ENCODE measurements at places on chromosomes 16 and 17.

DNA sequence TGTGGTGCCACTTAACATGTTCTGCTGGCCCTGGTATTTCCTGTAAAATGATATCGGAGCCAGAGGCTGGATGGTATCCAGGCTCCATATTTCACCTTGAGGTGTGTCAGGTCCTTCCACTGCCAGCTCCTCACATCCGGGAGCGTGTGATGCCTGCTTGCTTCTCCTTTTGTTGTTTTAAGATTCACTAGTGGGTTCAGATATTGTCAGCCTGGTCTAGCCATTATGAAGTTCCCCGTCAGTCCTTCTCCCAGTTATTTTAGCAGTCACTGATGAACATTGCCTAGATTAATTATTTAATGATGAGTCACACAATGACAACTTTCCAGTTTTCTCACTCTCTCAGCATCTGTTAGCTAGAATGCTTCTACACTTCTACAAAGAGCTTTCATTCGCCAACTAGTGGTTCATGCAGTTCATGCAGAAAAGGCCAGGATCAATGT lies 11.3 kb downstream of the DNAAF1 start:
- no peak for DNase-seq

GRCh38 chr16:4094127-4094773 lies 22.0 kb downstream of the ADCY9 start:
- DNase-seq: no peak

DNA sequence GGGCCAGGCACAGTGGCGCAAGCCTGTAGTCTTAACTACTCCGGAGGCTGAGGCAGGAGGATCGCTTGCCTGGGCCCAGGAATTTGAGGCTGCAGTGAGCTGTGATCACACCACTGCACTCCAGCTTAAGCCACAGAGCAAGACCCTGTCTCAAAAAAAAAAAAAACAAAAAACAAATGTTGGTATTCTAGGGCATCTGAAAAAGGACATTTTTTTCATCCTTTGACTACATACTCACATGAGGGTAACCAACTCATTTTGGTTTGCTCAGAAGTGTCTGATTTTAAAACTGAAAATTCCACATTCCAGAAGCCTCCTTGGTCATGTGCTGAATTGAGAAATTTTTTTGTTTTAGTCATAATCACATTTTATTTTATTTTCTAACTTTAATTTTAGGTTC lies 12.7 kb upstream of the C16orf82 start:
- no peak for DNase-seq

GRCh38 chr17:83083368-83084201 lies 4.2 kb downstream of the METRNL start:
- peak; percentile 68 for DNase-seq

- DNase-seq: no peak
Measured at GRCh38 chr17:69336580-69336979, 9.6 kb upstream of the ABCA5 start.

GRCh38 chr16:57889111-57889510 lies 81.8 kb downstream of the CNGB1 start:
- no peak for DNase-seq

DNA sequence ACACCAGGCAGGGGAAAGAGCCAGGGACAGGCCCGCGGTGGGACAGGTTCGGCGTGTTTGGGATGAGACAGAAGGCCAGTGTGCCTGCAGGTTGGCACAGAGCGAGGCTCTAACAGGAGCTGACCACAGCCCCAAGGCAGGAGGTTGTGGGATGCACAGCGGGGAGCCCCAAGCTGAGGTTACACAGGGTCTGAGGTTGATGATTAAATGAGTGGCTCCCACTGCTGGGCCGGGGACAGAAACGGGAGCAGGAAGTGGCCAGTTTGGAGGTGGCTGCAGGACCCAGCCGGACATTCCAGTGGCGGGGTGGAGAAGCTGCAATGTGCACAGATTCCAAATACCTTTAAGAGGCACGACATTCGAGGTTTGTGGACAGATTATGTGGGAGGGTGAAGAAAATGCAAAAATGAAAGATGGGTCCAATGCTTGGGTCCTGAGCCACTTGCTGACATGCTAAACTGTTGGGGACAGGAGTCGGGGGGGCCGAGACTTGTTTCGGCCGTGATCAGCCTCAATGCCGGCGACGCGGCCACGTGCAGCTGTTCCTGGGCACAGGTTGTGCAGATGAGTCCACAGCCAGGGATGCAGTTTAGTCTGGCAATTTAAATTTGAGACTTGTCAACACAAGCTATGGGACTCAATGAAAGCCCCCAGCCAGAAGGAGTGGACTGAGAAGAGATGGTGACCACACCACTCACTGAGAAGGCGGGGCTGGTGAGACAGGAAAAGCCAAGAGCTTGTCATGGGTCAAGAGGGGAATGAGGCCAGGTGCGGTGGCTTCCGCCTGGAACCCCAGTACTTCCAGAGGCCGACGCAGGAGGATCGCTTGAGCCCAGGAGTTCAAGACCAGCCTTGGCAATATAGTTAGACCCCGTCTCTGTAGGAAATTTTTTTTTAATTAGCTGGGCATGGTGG lies 8.7 kb downstream of the ENPP7 start:
- DNase-seq: no peak

DNA sequence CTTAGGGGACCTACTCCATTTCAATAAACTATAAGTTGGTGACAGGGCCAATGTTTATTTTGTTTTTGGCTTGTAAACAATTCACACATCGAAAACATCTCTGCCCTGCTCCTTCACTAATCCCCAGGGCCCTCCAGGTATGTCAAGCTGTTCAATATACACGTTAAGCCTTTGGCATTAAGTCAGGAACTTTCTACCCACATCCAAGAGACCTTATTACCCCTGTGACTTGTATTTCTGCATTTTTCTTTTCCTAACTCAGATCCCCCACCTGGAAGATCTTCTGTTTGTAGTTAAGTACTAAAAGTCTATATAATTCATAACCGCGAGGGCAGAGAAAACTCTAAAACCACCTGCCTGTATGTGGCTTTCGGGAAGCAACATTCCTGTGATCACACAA lies 106.8 kb upstream of the AXIN2 start:
- no peak for DNase-seq

DNA sequence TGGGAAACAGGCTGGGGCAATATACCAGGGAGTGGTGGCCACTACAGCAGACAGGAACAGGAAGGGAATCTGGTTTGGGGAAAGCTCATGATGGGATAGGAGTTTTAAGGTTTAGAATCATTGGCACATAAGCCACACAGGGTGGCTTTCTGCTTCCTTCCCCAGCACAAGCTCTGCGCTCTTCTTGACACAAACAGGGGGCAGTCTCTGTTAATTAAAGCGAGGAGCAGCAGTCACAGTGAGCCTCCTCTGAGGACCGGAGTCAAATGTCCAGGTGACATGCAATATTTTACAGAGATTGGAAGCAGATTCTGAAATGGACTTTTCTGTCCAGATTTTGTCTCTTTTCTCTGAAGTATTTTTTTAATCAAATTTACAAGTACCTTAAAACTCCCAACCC lies 2.8 kb upstream of the SHISA9 start:
- peak; percentile 50 for DNase-seq

GRCh38 chr16:85107083-85107482 lies 5.2 kb downstream of the CIBAR2 start:
- no peak for DNase-seq
